ENCODE measurements at places on chromosomes 3 and 15.

GRCh38 chr3:113985541-113985940 lies 37.7 kb downstream of the ZDHHC23 start:
- no peak for DNase-seq

GRCh38 chr15:77895742-77896141 lies 181.8 kb downstream of the TBC1D2B start:
- DNase-seq, result no peak

- DNase-seq, result no peak
Observed at GRCh38 chr3:188385295-188385694, 231.3 kb downstream of the LPP start.

DNA sequence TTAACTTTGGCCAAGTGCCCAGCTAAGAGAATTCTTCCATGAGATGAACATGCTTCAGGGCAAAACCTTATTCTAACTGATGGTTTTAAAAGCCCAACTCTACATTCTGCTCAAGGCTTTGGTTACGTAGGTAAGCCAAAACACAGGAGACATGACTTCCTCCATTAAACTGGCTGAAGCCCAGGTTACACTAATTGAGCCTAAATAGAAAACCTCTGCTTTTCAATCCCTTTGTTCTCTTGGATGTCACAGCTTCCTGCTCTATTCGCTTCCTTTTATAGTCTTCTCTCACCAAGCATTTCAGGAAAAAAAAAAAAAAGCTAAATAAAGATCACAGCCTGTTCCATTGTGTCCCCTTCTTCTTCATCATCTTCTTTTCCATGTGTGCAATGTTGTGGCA lies 420.4 kb downstream of the TIGIT start:
- DNase-seq, result no peak

DNA sequence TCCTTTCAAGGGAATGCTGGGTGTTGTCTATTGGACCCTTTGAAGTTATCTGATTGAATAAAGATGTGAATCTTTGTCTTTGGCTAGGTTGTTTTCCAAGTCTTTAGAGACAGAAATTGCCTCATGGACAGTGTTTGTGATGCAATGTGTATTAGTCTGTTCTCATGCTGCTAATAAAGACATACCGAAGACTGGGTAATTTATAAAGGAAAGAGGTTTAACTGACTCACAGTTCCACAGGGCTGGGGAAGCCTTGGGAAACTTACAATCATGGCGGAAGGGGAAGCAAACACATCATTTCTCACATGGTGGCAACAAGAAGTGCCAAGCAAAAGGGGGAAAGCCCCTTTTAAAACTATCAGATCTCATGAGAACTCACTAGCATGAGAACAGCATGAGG lies 88.8 kb upstream of the PLXND1 start:
- DNase-seq, result no peak

DNA sequence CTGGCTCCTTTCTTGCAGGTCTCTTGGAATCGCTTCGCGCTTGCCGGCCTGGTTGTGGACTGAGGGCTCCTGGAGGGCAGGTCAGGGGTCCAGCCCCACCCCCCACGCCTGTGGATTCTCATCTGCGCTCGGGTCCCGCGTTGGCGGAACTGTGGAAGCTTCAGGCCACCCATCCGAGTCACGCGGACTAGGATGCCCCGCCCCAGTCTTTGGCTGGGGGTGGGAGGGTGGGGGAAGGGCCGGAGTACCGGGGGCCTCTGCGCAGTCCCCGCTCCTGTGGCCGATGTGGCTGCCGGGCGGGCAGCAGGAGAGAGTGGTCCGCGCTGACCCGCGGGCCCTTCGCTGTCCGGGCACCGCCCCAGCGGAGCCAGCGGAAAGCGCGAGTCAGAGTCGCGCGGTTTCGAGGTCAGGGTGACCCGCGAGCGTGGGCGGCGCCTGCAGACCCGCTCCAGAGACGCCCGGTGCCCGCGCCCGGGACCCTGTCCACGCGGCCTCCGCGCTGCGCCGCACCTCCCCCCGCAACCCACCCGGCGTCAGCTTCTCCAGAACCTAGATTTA lies 114.2 kb downstream of the KLF13 start:
- no peak for DNase-seq

DNA sequence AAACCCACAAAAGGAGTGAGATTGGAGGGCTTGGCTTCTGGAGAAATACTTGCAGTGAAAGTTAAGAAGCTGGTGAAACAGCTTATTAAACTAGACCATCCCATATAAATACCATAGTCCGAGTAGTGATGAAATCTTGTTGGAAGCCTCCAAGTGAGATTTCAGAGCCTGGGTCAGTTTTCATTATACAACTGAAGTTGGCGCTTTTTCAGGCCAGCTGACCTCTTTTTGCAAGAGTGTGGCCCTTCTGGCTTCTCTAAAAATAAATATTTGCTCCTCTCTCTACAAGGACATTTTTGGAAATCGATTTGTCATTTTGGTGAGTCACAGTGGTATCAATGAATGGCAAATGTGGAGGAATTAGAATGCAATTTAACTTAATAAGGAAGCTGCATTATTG lies 51.2 kb upstream of the THRB start:
- DNase-seq, result no peak

- peak; percentile 44 for DNase-seq
Observed at GRCh38 chr15:99059010-99059981, 45.6 kb upstream of the SYNM start.

- DNase-seq, result no peak
Observed at GRCh38 chr15:79572691-79573404, 140.7 kb downstream of the MINAR1 start.

DNA sequence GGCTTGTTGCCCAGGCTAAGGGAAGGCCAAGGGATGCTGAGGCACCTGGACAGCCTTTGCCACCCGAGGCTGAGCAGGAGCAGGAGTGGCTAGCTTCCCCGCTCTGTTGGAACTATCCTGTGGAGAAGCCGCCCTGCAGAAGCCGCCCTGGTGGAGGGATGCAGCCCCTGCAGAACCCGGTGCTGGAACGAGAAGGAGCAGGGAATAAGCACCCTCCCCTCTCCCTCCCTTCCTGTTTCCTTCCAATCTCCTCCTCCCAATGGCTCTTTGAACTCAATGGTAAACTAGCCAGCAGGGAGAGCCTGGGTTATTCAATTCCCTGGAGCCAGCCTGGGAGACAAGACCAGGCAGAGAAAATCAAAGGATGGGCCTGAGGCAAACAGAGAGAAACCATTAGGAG lies 11.8 kb upstream of the HRG start:
- DNase-seq, result no peak

GRCh38 chr3:72606005-72606800 lies 242.0 kb downstream of the SHQ1 start:
- no peak for DNase-seq

DNA sequence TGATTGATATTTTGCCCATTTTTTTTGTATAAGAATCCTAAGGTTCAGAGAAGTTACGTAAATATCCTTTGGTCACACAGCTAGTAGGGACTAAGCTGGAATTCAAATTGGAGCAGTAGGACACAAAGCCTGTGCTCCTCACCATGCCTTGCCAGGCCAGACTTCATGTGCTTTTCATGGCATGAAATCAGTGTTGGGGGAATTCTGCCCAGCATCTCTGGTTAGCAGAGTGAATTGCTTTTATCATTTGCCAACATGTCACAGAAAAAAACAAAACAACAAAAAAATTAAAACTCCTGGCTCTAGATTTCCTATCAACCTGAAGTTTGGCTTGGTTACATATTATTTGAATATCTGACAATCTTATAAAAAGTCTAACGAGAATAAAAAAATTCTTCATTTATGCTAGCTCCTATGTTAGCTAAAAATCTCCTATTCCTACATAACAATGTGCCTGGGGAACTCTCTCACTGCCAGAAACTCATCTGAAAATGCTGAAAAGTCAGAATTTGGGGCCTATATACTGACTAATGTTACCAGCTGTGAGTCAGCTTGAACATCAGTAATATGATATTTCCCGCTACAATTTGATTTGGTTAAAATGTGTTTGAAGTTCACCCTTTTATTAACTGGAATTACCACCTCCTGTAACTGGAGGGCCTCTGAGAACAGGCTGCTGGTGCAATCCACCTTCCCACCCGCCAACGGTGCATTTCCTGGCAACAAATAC lies 141.7 kb downstream of the TIGIT start:
- no peak for DNase-seq

GRCh38 chr3:47227678-47228077 lies 54.9 kb downstream of the KIF9 start:
- no peak for DNase-seq

GRCh38 chr3:139219463-139219862 lies 124.4 kb upstream of the MRPS22 start:
- no peak for DNase-seq

GRCh38 chr3:172666181-172666872 lies 44.5 kb downstream of the NCEH1 start:
- no peak for DNase-seq

GRCh38 chr3:187006864-187007630 lies 76.7 kb downstream of the ST6GAL1 start:
- no peak for DNase-seq

DNA sequence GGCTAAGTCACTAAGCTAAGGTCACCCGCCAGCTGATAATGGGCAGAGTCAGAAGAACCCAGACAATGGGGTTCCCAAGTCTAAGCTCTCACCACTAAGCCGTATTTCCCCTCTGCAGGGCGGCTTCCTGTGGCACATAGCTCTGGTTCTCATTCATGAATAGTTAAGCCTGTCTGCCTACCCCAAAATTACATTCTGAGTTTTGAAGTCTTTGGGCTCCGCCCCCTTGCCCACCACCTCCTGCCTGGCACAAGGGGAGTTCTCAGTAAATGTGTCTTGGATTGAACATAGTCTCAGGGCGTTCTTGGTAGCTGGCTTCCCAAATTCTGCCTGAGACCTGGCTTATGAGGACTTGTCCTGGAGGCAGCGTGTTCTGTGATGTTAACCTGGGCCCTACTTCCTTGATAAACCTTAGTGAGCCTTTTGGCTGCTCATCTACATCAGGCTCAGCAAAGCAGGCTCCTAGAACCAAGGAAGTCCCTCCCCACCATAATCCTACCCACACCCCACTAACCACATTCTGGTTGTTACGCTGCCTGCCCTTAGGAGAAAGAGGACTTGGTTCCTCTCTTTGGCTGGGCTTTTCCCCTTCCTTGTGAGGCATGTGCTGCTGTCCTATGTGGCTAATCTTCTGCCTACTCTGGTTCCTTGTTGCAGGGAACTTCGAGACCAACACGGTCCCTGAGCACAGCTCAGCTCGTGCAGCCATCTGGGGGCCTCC lies 54.9 kb downstream of the STARD5 start:
- no peak for DNase-seq

- DNase-seq, result no peak
Observed at GRCh38 chr3:23995219-23995618, 50.1 kb downstream of the NR1D2 start.

DNA sequence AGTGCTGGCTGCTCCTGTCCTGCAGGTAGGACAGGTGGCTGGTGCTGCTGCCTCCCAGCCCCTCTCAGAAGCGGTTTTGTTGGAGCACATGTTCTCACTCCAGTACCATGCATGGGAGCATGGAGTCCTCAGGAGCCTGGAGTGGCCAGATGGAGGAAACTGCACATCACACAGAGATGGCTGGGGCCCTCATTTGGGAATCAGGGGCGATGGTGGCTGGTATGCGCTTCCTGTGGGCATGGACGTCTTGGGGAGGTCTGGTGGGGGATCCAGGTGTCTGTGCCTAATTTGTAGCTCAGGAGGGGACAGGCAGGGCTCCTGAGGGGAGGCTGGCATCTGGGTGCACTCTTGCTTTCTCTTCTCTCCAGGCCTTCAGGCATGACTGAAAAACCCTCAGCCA lies 168.2 kb downstream of the KLF13 start:
- DNase-seq, result no peak

GRCh38 chr3:184236636-184237035 lies 7.3 kb downstream of the VWA5B2 start:
- no peak for DNase-seq

DNA sequence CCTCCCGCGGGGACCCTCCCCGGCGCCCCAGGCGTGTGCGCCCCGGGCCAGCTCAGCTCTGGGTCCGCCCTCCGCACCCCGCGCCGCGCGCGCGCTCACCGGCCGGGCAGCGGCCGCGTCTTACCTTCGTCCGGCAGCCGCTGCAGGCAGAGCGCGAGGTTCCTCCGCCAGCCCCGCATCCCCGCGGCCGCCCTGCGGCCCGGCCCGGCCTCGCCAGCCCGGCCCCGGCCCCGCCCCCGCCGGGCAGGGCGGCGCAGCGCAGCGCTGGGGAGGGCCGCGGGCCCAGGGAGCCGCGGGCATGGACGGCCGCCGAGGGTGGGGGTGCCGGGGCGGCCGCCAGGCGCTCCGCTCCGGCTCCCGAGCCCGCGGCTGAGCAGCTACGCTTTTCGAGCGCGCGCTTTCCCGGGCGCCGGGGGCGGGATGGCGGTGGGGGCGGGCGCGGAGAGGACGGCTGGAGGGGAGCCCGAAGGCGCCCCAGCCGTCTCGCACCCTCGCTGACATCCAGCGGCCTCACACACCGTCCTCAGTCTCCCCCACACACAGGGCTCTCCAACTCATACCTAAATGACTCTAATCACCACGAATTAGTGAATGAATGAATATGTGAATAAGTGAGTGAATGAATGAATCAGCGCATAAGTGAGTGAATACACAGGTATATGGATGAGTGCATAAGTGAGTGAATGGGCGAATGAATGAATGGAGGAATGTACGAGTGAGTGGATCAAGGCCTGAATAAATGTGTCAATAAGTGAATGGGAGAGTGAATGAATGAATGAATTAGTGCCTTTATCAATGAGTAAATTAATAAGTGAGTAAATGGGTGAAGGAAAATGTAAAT lies 48.5 kb upstream of the CCDC174 start:
- no peak for DNase-seq

- DNase-seq, result no peak
Observed at GRCh38 chr3:98972720-98973119, 71.2 kb upstream of the DCBLD2 start.

DNA sequence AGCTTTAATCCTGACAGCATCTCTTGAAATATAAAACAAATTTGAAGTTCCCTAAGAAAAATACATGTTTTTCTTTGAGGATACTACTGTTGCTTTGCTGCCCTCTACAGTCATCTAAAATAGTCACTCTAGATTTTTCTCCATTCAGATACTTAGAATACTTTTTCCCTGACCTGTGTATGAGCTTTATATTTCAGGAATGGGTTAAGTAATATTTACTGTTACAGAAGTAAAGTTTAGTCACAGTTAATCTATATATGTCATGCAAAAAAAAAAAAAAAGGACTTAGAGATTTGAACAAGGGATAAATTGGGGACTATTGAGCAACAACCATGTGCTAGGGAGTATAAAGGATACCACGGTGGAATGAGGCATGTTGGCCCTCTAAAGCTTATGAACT lies 8.8 kb downstream of the NECTIN3 start:
- DNase-seq, result no peak

DNA sequence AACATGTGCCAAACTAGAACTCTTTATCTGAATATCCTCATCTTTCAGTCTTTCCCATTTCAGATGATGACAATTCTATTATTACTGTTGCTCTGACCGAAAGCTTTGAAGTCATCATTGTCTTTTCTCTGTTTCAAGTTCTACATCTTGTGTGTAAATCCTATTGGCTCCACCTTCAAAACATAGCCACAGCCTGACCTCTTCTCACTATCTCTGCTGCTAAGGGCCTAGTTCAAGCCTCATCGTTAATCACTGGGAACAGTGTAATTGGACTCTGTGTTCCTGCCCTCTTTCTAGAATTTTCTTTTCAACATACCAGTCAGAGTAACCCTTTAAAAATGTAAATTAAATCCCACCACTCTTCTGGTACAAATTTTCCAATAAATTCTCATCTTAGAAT lies 105.1 kb downstream of the OXSM start:
- no peak for DNase-seq

- DNase-seq, result no peak
Observed at GRCh38 chr15:78768531-78769408, 42.5 kb downstream of the ADAMTS7 start.

GRCh38 chr3:46123646-46124045 lies 84.5 kb downstream of the CCR1 start:
- DNase-seq, result no peak

GRCh38 chr3:195221015-195221853 lies 49.7 kb downstream of the XXYLT1 start:
- DNase-seq, result no peak
